Right ventricle myocardium inferior (tissue), 1 donor: ENCODE measurements at places on chromosomes 2 and 18. TPM values are rescaled to one million over a fixed set of nuclear protein-coding genes. Genes with fewer than 3 reads are reported as not detected.

The SLC5A7 gene
- total RNA-seq: 0.11 TPM

The CDH7 gene
- total RNA-seq: not detected

GRCh38 chr2:219287580-219288265, 8.6 kb downstream of the DNAJB2 start:
- DNase-seq: no peak

GRCh38 chr2:112600634-112601033, 16.2 kb downstream of the CHCHD5 start:
- DNase-seq: no peak

DNA sequence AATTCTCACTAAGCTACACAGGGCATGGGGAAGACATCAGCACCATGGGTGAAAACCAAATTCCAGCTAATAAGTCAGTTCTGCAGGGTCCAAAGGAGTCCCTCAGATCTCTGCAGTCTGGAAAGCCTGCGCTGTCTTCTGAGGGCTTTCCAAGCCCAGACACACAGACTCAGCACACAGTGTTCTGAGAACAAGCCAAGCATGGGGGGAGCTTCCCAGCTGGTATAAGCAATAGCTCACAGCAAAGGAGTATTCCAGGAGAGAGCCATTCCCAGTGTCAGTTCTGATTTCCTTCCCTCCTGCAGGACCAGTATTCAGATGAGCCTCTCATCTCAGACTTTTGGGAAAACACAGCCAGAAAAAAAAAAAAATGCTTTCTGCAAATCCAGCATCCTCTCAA, 370.8 kb downstream of the TNS1 start:
- DNase-seq: peak; percentile 73
